ENCODE measurements at places on chromosomes 5 and 9. TPM values are rescaled to one million over a fixed set of nuclear protein-coding genes. Genes with fewer than 3 reads are reported as not detected.

FIBCD1 gene
- polyA plus RNA-seq, result 0.29 TPM

LHX6 gene
- 5.2 TPM for polyA plus RNA-seq

FASTKD3 gene
- 22.0 TPM for polyA plus RNA-seq

ARHGEF28 gene
- 42.0 TPM for polyA plus RNA-seq

ZNF366 gene
- polyA plus RNA-seq, result 3.9 TPM

TXNDC8 gene
- polyA plus RNA-seq, result not detected

GRCh38 chr5:156328766-156329165, 1.8 kb downstream of the SGCD start:
- DNase-seq, result no peak

DNA sequence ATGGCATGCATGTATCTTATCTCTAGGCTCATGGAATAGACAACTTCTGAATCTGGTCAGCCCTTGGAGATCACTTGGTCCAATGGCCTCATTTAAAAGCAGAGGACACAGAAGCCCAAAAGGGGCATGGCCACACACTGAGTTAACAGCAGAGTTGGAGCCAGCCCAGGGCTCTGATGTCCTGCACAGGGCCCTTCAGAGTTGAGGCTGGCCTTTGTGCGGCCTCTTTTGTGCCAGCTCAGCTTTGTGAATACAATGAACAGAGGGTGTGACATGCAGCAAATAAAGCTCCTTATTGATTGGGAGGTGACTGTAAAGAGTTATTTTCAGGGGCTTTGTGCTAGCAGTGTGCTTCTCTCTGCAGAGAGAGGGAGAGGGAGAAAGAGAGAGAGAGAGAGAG, 150.1 kb upstream of the STK32A start:
- no peak for DNase-seq

DNA sequence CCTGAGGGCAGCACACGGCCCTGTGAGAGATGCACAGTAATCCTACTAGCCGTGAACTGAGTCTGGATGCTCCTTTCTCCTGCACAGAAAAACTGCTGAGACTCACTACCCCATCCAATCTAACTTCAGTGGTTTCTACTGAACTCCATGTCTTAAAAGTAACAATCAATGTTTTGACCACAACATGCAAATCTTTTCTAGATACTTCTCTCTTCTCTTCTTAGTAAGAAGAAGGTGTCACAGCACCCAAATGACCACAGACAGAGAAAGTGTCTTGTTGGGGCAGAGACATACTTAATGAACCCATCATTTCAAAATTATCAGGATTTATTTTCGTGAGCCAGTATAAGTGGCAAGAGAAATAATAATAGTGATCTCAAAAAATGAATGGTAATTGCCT, 285.8 kb upstream of the MEF2C start:
- DNase-seq, result no peak

- no peak for DNase-seq
These were observed 8.4 kb downstream of the WDR41 start for GRCh38 chr5:77483682-77484081.

GRCh38 chr5:121793791-121794190, 57.9 kb upstream of the FTMT start:
- DNase-seq, result no peak

GRCh38 chr5:76697670-76698069, 18.3 kb upstream of the F2R start:
- DNase-seq, result no peak

DNA sequence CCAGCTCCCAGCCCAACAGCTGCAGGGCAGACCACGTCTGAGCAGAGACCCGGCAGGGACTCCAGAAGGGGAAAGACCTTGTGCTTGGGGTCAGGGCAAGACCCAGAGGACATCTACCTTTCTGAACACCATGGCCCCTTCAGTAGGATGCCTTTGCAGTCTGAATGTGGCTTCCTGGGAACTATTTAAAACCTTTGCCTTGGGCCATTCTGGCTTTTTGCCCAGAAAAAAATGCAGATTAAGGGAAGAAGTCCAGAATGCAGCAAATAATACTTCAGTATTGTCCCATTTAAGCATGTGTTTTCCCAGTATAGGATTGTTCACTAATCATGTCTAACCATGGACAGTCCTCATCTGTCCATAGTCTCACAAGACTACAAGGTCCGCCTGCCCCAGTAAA, 67.5 kb upstream of the ERCC6L2 start:
- DNase-seq, result no peak

GRCh38 chr5:170585273-170585948, 81.6 kb downstream of the KCNIP1 start:
- no peak for DNase-seq

DNA sequence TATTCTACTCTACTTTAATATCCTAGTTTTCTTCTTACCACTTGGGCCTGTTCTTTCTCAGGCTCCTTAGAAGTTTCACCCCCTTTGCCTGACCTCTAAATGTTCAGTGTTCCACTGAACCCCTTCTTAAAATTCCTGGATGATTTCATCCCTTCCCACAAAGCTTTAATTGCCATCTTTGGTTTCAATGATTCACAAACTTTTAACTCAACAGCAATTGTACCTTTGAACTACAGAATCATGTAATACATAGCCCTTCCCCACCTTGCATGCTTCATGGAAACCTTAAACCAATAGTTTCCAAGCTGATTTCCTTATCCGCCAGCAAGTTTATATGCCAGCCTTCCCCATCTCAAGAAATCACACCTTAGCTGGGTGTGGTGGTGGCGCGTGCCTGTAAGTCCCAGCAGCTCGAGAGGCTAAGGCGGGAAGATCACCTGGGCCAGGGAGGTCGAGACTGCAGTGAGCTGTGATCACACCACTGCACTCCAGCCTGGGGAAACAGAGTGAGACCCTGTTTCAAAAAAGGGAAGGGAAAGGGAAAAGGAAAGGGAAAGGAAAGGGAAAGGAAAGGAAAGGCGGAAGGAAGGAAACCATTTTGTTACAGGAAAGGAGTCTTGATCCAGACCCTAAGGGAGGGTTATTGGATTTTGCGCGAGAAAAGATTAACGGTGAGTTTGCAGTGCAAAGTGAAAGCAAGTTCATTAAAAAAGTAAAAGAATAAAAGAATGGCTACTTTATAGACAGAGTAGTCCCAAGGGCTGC, 1023.7 kb upstream of the DMAC1 start:
- DNase-seq, result no peak

- no peak for DNase-seq
These were observed 25.6 kb upstream of the ACTBL2 start for GRCh38 chr5:57508211-57508610.

DNA sequence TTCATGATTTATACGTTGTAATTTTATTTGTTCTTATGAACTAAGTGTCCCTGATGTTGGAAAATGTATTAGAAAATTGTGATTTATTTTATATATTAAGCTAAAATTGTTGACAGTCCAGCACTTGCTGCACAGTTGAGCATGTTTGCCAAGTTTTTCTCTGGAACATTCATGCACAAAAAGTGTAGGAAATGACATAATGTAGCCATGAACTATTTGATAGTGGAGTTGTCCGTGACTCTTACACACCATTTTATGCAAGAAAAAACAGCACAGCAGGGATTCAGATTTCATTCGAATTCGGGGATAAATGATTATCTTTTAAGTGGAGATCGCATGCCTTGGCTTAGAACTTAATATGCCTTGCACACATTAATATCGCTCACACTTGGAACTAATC, 708.6 kb upstream of the WWC1 start:
- no peak for DNase-seq

- DNase-seq, result no peak
These were observed 34.2 kb downstream of the TMEM245 start for GRCh38 chr9:109085510-109085909.

DNA sequence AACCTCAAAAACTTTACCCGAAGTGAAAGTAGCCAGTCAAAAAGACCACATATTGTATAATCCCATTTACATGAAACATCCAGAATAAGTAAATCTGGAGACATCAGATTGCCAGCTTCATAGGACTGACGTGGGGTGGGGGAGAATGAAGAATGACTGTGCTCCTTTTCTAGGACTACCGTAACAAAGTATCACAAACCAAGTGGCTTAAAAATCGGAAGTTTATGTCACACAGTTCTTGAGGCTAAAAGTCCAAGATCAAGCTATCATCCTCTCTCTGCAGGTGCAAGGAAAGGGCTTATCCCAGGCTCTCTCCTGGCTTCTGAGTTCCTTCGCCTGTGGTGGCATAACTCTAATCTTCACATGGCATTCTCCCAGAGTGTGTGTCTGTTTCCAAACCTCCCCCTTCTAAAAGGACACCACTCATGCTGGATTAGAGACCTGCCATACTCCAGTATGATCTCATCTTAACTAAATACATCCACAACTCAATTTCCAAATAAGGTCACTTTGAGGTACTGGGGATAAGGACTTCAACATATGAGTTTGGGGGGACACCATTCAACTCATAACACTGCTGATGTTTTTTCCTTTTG, 25.5 kb downstream of the ADAM19 start:
- no peak for DNase-seq

DNA sequence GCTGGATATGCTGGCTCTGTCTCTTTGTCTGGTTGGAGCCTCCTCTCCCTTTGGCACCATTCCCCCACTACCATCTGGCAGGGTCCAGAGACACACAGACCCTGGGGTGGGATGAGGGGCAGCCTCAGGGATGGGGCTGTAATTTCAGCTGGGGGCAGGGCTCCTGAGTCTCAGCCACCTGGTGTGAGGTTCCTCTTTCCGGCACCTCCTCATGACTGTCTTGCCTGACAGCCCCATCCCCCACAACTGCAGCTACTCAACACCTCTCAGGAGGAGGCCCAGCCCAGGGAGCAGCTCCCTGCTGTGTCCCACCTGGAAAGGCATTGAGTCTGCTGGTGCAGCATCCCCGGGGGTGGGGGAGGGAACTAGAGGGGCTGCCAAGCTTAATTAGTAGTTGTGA, 11.7 kb upstream of the RPS14 start:
- no peak for DNase-seq

DNA sequence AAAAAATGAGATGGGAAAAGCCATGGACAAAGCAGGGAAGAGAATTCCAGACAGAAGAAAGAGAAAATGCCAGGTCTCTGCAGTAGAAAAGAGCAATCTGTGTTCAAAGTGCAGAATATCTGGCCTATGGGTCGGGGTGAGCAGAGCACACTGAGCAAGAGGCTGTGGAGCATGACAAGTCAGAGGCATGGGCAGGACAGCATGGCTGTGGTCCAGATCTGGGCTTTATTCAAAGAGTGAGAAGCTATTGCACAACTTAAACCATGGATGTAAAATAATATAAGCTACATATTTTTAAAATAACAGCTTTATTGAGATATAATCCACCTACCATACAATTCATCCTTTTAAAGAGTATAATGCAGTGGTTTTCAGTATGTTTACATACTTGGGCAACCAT, 133.1 kb upstream of the SPDL1 start:
- no peak for DNase-seq

- DNase-seq, result no peak
These were observed 10.9 kb downstream of the MFAP3 start for GRCh38 chr5:154049636-154050035.

DNA sequence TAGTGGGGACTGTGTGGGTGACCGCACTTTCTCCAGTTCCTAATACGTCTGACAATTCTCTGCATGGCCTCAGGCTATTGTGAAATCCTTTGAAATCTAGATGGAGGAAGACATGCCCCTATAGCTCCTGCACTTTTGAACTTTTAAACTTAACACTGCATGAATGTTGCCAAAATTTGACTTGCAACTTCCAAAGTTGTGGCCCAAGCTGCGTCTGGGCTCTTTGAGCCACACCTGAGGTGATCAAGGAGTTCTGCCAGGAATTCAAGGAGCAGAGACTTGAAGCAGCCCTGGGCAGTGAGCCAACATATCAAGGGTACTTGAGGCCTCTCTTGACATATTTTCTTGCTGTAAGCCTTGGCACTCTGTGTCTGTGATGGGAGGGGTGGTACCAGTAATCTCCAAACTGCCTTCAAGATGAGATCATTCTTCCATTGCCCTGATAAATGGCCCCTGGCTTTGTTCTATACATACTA, 1336.1 kb upstream of the CDH9 start:
- DNase-seq, result no peak

- no peak for DNase-seq
These were observed 216.6 kb downstream of the SLC12A2 start for GRCh38 chr5:128300181-128300580.

Measured in left renal cortex interstitium (tissue), 4 donors.